MCF 10A (cell line): ENCODE measurements at places on chromosomes 2 and 18.

DNA sequence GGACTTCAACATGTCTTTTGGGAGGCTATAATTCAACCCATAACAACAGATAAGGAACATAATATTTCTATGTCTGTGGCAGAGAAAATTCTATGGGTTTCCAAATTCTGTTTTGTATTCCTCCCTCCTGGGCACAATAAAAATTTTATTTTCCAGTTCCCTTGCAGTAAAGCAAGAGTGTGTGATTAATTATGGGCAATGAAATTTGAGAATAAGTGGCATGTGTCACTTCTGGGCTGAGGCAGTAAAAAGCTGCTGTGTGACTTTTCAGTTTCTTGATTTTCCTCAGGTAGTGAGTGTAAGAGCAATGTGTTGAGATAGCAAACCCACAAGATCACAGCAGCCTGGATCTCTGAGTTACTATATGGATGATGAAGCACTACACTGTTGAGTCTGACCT lies 216.4 kb downstream of the MEIS1 start:
- no peak for DNase-seq

- peak; percentile 68 for DNase-seq
Observed at GRCh38 chr2:109613081-109613921, 465 bp downstream of the SEPTIN10 start.

DNA sequence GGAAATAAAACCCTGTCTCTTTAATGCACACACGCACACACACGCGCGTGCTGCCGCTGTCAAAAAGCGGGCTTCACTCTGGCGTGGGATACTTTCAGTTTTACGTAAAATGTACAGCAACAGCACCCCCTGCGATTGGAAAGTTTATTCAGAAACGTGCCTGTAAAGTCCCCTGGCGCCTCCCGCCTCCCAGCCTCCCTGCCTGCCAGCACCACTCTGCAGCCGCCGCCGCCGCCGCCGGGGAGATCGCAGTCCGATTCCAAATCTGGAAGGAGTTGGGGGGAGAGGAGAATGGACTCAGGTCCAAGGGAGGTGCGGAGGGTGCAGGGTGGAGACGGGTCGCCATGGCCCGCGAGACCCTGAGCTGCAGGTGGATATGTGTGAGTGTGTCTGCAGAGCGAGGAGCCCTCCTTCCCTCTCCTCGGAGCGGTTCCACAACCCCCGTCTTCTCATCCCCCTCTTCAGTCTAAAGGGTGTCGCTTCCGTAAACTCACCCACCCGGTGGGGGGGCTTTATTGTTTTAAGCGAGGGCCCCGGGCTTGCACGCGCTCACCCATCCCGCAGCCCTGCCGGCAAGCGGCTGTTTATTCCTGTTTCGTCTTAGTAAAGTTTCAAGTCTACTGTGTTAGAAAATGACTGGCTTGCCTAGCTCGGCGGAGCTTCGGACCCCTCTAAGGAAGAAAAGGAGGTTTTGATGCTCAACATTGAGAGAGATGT lies 1.8 kb upstream of the BCL11A start:
- DNase-seq: peak; percentile 72

- no peak for DNase-seq
Observed at GRCh38 chr18:26792661-26793060, 72.8 kb downstream of the AQP4 start.

DNA sequence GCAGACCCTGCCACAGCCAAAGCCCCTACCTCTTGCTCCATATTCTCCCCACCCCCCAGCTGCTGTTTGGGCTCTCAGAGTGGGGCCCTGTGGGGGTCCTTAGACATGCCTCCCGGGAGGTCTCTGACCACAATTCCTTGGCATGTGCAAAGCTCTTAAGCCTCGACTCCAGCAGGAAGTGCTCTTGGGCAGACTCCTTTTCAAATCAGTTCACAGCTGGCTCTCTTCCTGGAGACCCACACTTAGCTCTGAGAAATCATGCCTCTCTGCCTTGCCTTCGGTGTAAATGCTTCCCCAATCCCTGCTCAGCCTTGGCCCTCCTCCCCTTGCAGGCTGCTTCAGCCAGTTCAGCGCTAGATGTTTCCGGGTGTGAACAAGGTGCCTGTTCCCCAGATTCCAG lies 46.9 kb downstream of the NGEF start:
- DNase-seq: no peak
